ENCODE measurements at places on chromosomes 2 and 18. TPM values are rescaled to one million over a fixed set of nuclear protein-coding genes. Genes with fewer than 3 reads are reported as not detected.

Gene LYG2
- total RNA-seq, result not detected

Gene CNGA3
- total RNA-seq, result not detected

DNA sequence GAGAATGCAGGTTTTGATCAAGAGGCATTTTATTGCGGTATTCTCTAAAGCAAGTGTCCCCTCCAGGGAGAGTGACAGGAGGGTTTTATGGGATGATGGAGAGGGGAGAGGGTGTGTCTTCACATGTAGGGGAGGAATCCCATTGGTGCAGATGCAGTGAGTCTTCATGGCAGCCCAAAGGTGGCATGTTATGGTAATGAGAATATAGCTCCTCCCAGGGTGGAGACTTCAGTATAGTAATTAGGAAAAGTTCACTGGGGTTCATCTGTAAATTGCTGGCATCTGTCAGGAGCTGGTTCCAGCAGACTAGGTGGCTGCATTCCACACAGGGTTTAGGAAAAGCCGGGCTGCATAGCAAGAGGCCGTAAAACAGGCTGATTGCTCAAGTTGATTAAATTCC lies 230.7 kb upstream of the CCDC68 start:
- H3K36me3 ChIP-seq, result no peaks in the 10 kb centered on the region
- no peaks in the 10 kb centered on the region for H3K4me1 ChIP-seq
- no peak overlapping the region for H3K27ac ChIP-seq
- no peak for DNase-seq
- no peak overlapping the region for H3K4me3 ChIP-seq

Gene DIPK1C
- not detected for total RNA-seq

DNA sequence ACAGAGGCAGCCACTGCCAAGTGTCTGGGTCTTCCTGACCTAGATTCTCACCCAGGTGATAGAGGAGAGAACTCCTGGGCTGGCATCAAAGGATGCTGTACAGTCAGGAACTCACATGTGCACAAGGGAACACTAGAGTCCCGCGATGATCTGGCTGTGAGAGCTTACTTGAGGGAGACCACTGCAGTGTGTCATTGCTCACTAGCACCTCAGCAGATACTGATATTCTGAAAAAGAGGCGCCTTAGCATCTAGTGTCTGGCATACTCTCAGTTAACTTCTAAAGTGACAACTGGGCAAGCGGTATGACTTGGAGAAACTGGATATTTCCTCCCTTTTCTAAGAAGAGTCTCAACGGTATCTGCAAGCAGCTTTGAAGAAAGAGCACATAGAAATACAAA lies 189.9 kb downstream of the CMPK2 start:
- no peaks in the 10 kb centered on the region for H3K4me1 ChIP-seq
- H3K36me3 ChIP-seq, result no peaks in the 10 kb centered on the region
- H3K27ac ChIP-seq, result no peak overlapping the region
- no peak overlapping the region for H3K4me3 ChIP-seq
- no peak for DNase-seq
- H3K27me3 ChIP-seq, result no peaks in the 10 kb centered on the region

DNA sequence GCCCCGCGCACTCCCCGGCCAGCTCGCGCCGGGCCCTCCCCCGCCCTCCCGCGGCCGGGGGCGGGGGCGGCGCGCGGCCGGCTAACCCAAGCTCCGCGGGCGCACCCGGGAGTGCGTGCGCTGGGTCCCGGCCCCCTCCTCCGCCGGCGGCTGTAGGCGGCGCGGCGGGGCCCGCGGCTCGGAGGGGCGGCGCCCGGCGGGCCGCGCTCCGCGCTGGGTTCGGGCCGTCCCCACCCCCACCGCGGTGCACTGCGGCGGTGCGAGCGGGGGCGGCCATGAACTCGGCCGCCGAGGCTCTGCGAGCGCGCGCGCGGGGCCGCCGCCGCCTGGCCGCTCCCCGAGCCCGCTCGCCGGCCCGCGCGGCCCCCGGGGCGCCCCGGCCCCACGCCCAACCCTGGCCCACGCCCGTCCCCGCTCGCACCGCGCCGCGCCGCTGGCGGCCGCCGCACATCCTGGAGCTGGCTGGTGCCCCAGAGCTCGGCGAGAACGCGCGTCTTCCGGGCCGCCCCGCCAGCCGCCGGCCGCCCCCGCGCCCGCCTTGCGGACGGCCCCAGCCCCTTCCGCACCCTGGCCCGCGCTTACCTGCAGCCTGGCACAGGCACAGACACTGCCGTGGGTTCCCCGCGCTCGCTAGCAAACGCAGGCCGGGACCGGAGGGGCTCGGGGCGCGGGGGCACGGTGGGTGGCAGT lies at the start of gene ZBTB14:
Gene ZBTB14, minus strand, starts transcription at position 496 of the 690 bp plus-strand sequence. CDS start 2,480 bp downstream, outside the sequence.
- H3K4me3 ChIP-seq, result peak within 1 kb of the TSS; percentile 97
- DNase-seq, result peak; percentile 69
- H3K27me3 ChIP-seq, result peaks cover 6% of the 10 kb centered on the region
- peaks cover 17% of the 10 kb centered on the region for H3K4me1 ChIP-seq

Gene SNRNP200
- total RNA-seq, result 191 TPM

Gene BMP10
- total RNA-seq, result not detected

- no peak overlapping the region for H3K4me3 ChIP-seq
- H3K27me3 ChIP-seq, result no peaks in the 10 kb centered on the region
- H3K27ac ChIP-seq, result no peak overlapping the region
- no peak for DNase-seq
These were observed 96.0 kb downstream of the SOS1 start for GRCh38 chr2:39024833-39025232.

DNA sequence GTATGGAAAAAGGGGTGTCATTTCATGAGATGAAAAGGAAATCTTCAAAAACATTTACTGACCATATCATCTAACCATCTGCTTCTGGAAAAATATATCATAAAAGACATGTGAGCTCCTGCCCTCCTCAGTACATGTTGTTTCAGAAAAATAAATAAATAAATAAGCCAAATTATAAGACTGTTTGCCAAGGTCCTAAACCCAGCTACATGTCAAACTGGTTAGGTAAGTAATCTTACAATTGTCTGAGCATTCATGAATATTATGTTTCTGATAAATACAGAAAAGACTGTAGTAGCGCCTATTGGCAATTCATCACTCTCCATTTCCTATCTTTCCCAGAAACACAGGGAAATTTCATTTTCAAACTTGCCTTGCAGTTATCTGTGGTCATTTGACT lies 138.9 kb upstream of the SETBP1 start:
- H3K4me1 ChIP-seq, result no peaks in the 10 kb centered on the region
- DNase-seq, result no peak
- H3K4me3 ChIP-seq, result no peak overlapping the region
- H3K27ac ChIP-seq, result no peak overlapping the region
- peaks cover 1% of the 10 kb centered on the region for H3K27me3 ChIP-seq

Gene EDAR
- 0.11 TPM for total RNA-seq

Gene CHPF
- total RNA-seq, result 41.9 TPM

Gene REG1B
- total RNA-seq, result not detected

GRCh38 chr2:220310451-220310861 lies 683.0 kb downstream of the SLC4A3 start:
- no peaks in the 10 kb centered on the region for H3K4me1 ChIP-seq
- H3K27me3 ChIP-seq, result no peaks in the 10 kb centered on the region
- no peaks in the 10 kb centered on the region for H3K36me3 ChIP-seq

DNA sequence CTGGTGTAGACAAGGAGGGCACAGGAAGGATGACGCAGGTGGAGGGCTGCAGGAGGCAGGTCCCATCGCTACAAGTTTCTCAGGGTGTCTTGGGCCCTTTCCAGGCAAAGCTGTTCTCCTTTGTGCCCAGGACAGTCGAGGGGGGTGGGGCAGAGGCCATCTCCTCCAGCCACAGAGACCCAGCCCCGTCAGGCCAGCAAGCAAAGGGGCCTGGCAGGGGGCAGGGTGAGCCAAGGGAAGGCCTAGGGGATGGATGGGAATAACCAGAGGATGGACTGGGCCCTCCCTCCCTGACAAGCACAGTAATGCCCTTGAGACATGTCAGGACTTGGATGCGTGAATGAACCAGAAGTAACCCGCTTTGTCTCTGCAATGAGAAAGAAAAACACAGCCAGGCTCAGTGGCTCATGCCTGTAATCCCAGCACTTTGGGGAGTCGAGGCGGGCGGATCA lies 6.3 kb downstream of the TCF23 start:
- DNase-seq, result no peak
- H3K4me3 ChIP-seq, result no peak overlapping the region
- H3K27me3 ChIP-seq, result peaks cover 4% of the 10 kb centered on the region
- H3K27ac ChIP-seq, result no peak overlapping the region
- H3K4me1 ChIP-seq, result peaks cover 6% of the 10 kb centered on the region
- H3K36me3 ChIP-seq, result no peaks in the 10 kb centered on the region

- peaks cover 54% of the 10 kb centered on the region for H3K36me3 ChIP-seq
- H3K27ac ChIP-seq, result no peak overlapping the region
- DNase-seq, result no peak
These were observed 93.1 kb downstream of the PIK3C3 start for GRCh38 chr18:42048158-42048557.

- peak overlapping the region; percentile 84 for H3K4me3 ChIP-seq
- peaks cover 15% of the 10 kb centered on the region for H3K36me3 ChIP-seq
- H3K27me3 ChIP-seq, result no peaks in the 10 kb centered on the region
- DNase-seq, result no peak
- peaks cover 33% of the 10 kb centered on the region for H3K4me1 ChIP-seq
These were observed 70.0 kb upstream of the PSMD14 start for GRCh38 chr2:161238265-161238559.

DNA sequence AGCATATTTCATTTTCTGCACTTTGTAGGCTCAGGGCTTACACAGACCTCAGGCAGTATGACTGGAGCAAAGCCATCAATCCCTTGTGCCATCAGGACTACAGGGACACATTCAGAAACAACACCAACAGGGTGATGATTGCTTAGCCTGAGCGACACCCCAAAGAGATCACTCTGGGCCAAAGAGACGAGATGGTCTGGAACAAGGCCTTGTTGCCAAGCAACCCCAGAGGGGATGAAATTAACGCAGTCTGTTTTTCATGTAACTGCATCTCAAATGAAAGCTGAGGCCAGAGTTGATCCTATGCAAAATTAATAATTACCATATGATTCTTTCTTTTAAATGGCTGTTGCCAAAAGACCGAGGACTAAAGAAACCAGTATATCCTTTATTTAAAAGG lies 20.2 kb upstream of the B3GNT2 start:
- H3K27me3 ChIP-seq, result peaks cover 3% of the 10 kb centered on the region
- no peak overlapping the region for H3K27ac ChIP-seq
- no peaks in the 10 kb centered on the region for H3K36me3 ChIP-seq
- no peak for DNase-seq
- no peak overlapping the region for H3K4me3 ChIP-seq

Gene MPP4
- total RNA-seq, result not detected

- H3K27me3 ChIP-seq, result peaks cover 19% of the 10 kb centered on the region
- H3K27ac ChIP-seq, result no peak overlapping the region
- H3K36me3 ChIP-seq, result no peaks in the 10 kb centered on the region
- no peak for DNase-seq
- no peak overlapping the region for H3K4me3 ChIP-seq
These were observed 125.5 kb upstream of the SIX2 start for GRCh38 chr2:45134726-45135125.

GRCh38 chr18:10265560-10266333 lies 188.7 kb upstream of the APCDD1 start:
- H3K36me3 ChIP-seq, result no peaks in the 10 kb centered on the region
- H3K4me1 ChIP-seq, result no peaks in the 10 kb centered on the region
- no peak overlapping the region for H3K4me3 ChIP-seq
- DNase-seq, result no peak
- no peak overlapping the region for H3K27ac ChIP-seq

Gene SOX11
- total RNA-seq, result not detected

Data from activated T-helper 2 cell treated with anti-CD3 and anti-CD28 coated beads, Interferon-gamma antibody, Interleukin-2, Interleukin-4, amounts not matched to agents 10 μg/mL and 5 μg/mL and 100 μg/mL, durations not matched to agents 14 hours and 24 hours and 36 hours (primary cell).